Kidney (tissue), 22 donors: ENCODE measurements at places on chromosomes 2 and 18.
A peak's percentile ranks its signal among the peaks of the same experiment; 100 is the strongest.

- no peak for DNase-seq
Observed at GRCh38 chr2:77746780-77747179, 224.6 kb upstream of the LRRTM4 start.

- DNase-seq = no peak
Observed at GRCh38 chr2:181077128-181077709, 96.8 kb downstream of the UBE2E3 start.

- no peak for DNase-seq
Observed at GRCh38 chr2:39152504-39152903, 31.7 kb upstream of the SOS1 start.

DNA sequence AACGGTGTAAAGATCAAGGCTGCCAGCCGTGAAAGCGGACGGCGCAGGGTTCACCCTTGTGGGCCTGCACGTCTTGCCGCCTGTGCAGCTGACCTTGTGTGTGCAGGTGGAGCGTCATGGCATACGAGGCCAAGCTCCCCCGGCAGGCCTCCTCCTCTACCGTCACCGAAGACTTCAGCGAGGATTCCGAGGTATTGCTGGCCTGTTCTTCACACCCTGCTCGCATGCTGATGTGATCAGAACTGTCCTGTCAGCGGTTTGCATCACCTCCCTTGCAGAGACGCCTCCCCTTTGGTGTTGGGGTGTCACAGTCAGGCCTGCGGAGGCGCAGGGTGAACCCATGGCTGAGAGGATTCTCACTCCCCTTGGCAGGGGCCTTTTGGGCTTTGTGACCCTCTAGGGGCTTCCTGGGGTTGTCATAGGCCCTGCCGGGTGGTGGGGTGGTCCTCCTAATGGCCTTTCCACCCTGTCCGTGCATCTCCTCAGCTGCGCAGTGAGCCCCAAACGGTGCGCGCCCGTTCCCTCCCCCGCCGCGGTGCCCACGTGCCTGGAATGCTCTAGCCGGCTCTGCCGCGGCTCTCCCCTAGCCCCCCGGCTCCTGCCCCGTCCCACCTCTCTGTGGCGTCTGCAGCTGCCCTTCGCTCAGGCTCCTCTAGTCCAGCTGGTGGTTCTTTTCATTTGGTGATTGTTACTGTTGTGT, 92.5 kb downstream of the DGKD start:
- peak; percentile 23 for DNase-seq

DNA sequence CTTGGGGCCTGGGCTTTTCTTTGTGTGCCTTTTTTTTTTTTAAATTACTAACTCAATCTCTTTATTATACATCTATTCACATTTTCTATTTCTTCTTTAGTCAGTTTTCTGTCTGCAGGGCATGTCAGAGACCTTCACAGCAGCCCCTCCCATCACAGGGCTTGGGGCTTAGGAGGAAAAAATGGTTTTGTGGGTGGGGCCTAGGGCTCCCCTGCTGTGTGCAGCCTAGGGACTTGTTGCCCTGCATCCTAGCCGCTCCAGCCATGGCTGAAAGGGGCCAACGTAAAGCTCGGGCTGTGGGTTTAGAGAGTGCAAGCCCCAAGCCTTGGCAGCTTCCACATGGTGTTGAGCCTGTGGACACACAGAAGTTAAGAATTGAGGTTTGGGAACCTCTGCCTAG, 13.8 kb downstream of the ZSCAN30 start:
- DNase-seq = no peak

DNA sequence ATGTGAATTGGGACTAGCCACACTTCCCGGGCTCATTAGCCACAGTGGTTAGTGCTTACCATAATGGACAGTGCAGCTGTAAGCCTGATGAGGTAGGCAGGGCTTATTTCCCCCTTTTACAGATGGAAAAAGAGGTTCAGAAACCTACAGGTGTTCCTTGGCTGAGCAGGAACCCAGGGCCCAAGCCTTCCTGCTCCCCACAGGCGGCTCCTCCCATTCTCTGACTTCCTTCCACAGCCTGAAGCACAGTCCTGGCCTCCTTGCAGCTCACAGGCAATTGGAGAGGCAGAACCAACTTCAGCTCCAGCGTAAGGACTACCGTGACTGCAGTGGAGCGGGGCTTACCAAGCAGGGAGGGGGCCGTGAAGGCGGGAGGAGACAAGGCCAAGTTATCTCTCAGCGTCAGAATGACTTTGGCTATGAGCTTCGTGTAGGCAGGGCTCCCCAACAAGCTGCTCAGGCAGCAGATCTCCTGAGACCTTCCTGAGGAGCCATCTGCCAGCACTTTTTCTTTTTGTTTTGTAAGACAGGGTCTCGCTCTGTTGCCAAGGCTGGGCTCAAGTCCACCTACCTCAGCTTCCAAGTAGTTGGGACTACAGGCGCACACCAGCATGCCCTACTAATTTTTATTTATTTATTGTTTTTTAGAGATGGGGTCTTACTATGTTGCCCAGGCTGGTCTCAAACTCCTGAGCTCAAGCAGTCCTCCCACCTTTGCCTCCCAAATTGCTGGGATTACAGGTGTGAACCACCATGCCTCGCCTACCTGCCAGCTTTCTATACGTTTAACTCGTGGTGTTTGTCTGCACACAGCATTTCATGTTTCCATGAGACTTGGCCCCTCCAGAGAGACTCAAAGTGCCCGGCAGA, 34.2 kb upstream of the NT5DC4 start:
- DNase-seq = no peak

- no peak for DNase-seq
Observed at GRCh38 chr2:239575931-239576445, 175.2 kb upstream of the HDAC4 start.

GRCh38 chr18:40473221-40474029, 1481.6 kb upstream of the PIK3C3 start:
- no peak for DNase-seq

DNA sequence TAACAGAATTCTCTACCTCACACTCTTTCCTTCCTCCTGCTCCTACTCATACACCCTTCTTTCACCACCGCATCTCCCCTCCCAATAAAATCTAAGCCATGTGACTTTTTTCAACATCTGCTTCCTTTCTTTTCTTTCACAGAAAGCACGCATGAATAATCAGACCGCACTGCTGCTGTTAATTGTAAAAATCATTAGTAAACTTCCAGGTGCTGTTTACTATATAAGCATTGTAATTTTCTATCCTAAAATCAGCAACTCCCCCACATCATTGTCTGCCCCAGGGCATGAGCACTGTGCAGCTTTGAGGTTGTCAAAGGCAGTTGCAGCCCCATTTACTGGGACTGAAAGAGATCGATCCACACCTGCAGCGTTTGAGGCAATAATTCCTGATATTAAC, 782.6 kb upstream of the ID2 start:
- DNase-seq = no peak

- DNase-seq = peak; percentile 14
Observed at GRCh38 chr18:41378598-41378997, 576.4 kb upstream of the PIK3C3 start.

DNA sequence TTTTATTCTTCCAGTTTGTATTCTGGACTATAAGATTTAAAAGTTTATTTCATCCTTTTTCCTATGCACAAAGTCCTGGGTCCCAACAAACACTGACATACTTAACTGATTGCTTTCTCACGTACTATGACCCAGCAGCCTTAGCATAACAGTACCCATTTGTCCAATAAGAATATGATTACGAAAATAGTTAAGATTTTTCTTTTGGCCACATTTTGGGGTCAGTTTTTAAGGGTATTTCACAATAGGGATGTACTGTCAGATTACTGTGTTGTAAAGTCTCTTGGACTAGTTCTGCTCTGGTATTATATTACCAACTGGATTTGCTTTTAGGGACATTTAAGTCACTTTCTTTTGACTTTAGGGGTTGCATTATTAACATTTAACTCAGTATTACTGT, 46.1 kb downstream of the TTC39C start:
- no peak for DNase-seq

DNA sequence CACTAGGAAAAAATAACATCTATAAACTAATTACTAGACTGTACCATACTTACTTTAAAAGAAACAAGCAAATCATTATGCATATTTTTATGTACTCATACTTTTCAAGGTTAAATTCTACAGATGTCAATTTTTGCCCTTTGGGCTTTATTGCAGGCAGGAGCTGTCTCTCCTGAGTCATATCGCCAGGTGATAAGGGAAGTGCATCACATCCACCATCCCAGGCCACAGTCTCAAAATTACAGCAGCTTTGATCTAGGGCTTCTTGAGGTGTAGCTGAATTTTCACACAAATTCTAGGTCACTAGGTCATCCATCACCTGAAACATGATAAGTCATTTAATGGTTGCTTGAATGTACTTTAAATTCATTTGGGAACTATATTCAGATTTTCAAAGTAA, 38.4 kb upstream of the FRZB start:
- no peak for DNase-seq

GRCh38 chr2:215635788-215636139, 199.9 kb upstream of the FN1 start:
- DNase-seq = no peak

GRCh38 chr2:204681412-204681811, 136.1 kb downstream of the PARD3B start:
- no peak for DNase-seq

- no peak for DNase-seq
Observed at GRCh38 chr2:156695595-156695994, 259.4 kb downstream of the GPD2 start.

- no peak for DNase-seq
Observed at GRCh38 chr2:29987146-29987545, 65.8 kb upstream of the ALK start.

- no peak for DNase-seq
Observed at GRCh38 chr18:48039769-48040215, 109.3 kb upstream of the SMAD2 start.

GRCh38 chr2:232349946-232350635, 28.5 kb upstream of the ALPP start:
- no peak for DNase-seq

GRCh38 chr2:233801357-233802131, 23.4 kb downstream of the MROH2A start:
- DNase-seq = no peak

DNA sequence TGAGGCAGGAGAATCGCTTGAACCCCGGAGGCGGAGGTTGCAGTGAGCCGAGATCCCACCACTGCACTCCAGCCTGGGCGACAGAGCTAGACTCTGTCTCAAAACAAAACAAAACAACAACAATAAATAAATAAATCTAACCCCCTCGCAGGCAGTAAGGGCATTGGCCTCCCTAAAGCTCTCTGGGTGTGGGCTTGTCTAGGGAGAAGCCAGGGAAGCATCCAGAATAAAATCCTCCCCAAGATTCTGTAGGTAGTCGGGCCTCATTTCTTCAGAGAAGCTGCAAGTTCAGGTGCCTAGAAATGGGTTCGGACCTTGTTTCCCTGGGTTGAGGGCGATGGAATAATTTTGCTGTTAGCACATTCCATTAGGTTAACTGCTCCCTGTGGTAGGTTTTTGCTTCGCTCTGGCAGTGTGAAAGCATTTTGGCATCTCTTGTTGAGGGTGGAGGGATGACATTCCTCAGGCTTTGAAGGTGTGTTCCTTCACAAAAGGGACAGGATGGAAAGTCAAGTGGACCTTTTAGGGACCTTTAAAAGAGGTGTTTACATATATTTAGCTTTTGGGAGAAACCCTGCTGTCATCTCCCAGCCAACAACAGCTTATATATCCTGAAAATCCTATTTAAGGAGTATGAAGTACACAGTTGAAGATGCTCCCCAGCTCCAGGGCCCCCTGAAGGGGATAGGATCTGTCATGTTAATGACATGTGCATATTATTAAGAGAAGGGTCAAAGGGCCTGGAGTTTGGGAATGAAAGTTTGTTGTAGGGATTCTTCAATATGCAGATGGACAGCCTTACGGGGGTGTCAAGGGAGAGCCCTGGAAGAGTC, 17.7 kb downstream of the MYCN start:
- no peak for DNase-seq

GRCh38 chr18:27778925-27779324, 398.0 kb downstream of the CDH2 start:
- no peak for DNase-seq

GRCh38 chr2:165440367-165440766, 29.1 kb upstream of the CSRNP3 start:
- DNase-seq = no peak

DNA sequence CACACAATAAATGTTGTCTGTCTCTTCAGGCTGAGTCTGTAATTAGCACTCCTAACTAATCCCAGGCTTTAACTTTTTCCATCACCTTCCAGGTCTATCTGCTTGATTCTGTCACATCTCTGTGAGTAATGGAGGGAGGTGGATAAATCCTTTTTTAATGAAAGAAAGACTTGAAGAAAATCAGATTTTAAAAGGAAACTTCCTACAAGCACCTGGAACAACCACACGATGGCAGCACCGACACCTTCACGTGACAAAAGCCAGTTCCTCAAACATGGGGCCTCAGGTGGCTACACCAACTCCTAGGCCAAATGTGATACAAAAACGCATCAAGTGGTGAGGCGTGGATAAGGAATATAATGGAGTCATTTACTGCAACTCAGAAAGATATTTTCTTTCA, 41.8 kb downstream of the TGFBRAP1 start:
- peak; percentile 28 for DNase-seq

GRCh38 chr2:204140246-204140645, 203.7 kb downstream of the ICOS start:
- DNase-seq = no peak

DNA sequence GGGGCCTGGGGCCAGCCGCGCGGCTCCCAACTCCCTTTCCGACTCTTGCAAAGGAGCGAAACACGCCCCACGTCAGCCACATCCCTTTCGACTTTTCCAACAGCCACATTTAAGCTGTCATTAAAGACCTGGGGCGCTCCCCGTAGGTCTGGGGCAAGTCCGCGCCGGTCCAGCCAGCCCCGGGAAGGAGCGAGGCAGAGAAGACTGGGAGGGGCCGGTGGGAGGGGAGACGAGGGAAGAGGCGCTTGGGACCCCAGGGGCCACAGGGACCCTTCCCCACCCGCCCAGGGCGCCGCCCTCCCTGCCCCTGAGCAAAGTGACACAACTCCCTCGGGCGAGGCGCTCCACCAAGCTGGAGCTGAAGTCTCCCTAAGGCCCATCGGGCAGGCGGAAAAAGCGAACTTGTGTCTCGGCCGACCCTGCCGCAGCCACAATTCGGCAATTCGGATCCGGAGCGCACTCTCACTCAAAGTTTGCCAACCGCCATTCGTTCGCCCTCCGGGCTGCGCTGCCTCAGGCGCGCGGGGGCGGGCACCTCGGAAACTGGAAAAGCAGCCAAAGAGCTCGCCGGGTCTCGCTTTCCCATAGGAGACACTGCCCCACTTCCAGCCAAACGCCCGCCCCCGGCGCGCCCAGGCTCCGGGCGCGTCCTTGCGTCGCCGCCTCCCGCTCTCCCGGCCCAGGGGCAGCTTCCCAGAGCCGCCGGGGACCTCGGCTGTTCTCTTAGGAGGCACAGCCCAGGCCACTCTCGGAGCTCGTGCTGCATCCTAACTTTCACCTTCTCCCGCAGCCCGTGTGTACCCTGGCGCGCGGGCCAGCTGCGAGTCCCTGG, 1.1 kb upstream of the KCTD1 start:
- peak; percentile 87 for DNase-seq
